ENCODE measurements at places on chromosomes 12 and 14. TPM values are rescaled to one million over a fixed set of nuclear protein-coding genes. Genes with fewer than 3 reads are reported as not detected.

DNA sequence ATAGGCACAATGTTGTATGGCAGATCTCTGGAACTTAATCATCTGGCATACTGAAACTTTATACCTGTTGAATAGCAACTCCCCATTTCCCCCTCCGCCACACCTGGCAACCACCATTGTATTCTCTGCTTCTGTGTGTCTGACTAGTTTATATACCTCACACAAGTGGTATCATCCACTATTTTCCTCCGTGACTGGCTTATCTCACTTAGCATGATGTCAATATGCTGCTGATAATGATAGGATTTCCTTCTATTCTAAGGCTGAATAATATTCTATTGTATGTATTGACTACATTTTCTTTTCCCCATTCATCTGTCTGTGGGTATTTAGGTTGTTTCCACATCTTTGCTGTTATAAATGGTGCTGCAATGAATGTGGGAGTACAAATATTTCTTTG lies 21.5 kb downstream of the BRMS1L start:
- DNase-seq = no peak

KRT77 gene
- not detected for total RNA-seq

CLEC12A gene
- total RNA-seq = 0.16 TPM

DNA sequence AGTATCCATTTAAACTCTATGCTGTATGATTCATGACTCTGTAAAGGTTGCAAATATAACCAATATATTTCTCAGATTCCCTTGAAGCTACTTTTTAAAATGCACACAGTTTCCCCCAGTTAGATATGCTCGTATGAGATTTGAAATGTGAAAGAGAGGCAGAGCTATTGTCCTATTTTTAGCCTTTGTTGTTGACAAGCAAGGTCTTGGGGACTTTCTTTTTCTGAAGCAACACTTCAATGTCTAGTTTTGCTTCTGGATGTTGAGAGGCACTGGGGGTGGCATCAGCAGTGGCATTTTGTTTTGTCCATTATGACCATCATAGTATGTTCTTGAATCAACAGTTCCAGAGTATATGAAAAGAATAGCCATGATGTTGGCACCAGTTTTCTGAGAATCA lies 63.4 kb downstream of the ASCL1 start:
- no peak for DNase-seq

SRRM4 gene
- not detected for total RNA-seq

FGF6 gene
- not detected for total RNA-seq

DNA sequence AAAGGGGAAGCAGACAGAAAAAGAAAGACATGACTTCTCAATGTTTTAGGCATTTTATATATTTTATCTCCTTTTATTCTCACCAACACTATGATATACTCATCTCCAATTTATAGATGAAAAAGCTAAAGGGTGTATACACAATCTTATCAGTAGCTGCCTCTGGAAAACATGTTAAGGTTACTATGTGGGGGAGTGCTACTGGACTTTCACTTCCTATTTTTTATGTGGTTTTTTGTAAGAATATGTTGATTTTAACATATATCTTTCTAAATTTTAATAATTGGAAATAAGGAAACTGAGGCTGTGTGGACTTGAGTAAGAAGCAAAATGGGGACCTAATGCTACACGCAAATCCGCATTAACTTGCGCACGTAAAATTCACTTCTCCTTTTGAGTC lies 99.6 kb upstream of the PDE3A start:
- no peak for DNase-seq

DNA sequence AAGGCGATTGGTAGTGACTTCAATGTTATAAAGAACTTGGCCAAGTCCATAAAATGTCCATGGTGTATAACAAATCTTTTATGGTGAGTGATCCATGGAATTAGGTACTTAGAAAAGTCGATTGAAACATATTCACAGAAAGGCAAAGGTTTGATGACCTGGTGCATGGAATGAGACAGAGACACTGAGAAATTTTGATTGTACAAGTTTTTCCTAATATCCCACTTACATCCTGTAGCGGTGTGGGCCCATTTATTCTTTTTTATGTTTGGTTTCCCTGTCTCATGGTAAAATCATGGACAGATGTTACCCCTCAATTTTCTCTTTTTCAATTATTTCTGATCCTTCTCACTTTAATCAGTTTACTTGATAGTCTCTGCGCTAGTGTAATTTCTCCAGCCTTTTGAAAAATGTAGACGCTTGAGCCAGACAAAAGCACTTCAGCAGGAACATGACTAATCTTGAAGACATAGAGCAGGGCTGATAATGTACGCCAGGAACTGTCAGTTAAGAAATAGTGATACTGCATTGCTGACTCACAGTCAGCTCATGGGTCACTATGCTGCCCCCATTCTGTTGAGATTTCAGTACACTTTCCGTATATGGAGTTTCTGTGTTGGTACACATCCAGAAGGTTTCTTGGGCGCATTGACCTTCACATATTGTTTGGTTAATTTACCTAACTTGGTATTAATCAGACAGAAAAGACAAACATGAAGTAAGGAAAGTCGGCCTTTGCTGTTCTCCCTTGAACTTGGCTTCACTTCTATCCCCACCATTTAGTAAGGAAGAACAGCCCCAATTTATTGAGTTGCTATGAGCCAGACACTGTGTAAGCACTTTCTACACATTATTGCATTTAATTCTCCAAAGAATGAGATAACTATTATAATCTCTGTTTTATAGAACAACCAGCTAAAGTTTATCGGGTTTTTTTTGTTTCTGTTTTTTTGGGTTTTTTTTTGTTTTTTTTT lies 841.7 kb downstream of the DIO2 start:
- no peak for DNase-seq

KRT80 gene
- not detected for total RNA-seq

DNA sequence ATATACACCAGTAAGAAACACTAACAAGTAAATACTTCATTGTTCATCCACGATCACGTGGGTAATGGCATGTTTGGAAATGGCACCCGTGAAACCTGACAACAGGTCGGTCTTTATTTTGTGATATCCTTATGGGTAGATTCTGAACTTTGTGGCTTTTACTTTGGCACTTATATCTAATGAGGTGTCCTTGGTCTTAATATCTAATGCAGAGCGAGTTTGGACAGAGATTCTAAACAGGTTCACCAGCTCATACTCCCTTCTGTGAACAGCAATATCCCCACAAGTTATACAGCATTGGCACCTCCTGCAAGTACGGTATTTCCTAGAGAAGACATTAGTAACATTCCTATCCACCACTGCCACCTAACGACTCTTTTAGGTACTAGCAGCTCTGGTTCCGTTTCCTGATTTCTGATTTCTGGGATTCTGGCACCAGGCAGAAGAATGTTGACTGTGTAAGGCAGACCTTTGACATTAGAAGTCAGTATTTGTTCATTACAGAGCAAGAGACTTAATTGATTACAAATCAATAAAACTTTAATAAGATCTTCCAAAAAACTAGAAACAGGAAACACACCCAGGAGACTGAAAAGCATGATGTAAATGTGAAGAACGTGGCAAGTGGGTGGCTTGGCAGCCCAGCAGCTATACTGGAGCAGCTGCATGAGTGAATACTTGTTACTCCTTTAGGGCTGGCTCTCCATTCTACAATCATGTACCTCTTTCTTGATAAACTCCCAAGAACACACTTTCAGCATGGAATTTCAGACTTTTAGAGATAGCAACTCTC lies 2.5 kb downstream of the ANG start:
- DNase-seq = peak; percentile 48

C12orf60 gene
- total RNA-seq = 5.1 TPM

DNA sequence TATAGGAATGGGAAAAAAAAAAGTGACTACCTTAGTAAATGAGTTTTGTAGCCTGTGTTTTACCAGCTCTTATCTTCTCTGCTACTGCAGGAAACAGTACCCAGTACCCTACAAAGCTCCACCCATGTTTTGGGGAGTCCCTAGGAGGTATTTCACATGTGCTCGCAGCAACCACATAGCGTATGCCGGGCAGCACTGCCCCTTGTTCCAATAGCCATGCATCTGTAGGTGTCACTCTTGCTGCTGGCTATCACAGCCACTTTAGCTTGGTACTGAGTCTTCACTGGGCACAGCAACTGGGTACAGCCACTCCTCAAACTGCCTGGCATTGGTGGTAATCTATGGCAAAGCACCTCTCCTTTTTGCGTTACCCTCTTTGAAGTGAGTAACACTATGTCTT lies 2.0 kb upstream of the MDM1 start:
- peak; percentile 51 for DNase-seq

HSP90AA1 gene
- total RNA-seq = 377 TPM

CCDC198 gene
- total RNA-seq = not detected

DNA sequence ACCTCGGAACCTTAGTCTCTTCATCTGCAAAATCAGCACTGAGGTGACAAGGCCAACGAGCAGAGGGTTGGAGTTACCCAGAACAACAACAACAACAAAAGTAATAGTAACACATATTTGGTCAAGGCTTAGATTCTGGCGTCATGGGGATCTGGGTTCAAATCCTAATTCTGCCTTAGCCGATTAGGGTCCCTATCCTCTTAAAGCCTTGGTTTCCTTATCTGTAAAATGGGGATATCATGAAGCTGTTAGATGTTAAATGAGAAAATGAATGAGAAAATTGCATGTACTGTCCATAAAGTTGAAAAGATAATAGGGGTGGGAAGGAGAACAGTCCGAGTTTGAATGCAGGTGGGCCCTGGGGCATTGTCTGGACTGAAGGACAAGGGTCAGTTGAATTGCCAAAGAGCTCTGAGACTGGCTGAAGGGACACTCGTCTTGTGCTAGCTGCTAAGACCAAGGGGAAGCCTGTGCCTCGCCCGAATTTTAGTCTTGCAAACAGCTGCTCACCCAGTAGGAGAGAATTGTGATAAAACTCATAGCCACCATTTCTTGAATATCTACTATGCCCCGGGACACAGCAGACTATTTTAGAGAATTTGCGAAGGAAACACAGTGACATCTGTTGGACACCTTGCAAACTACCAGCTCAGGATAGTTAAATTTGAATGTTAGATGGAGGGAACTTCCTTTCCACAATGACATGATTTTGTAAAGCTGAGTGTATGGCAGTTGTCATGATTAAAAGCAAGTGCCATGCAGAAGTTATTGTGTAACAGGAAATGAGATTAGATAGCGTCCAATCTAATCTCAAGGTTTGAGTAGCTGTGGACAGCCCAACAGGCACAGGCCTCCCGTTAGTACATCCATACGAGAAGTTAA lies 6.8 kb upstream of the HNF1A start:
- peak; percentile 51 for DNase-seq

DNA sequence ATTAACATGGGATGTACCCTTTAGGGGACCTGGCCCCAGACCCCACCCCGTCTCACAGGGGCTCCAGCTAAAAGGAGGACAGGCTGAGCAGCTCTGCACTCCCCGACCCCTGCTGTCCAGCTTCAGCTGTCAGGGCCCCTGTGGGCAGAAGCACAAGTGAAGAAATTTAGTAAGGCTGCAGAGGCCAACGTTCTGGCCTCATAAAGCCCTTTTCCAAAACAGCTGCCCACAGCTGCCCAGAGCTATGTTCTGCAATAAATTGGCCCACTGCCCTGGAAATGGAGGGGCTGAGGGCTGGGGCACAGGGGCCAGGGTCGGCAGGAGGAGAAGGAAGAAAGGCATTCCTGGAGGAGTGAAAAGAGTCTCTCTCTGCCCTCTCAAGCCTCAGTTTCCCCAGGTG lies 357.1 kb downstream of the BCL11B start:
- no peak for DNase-seq

- DNase-seq = no peak
Measured at GRCh38 chr12:1882405-1882804, 36.0 kb downstream of the CACNA2D4 start.

GOLGA3 gene
- total RNA-seq = 58.2 TPM

DNA sequence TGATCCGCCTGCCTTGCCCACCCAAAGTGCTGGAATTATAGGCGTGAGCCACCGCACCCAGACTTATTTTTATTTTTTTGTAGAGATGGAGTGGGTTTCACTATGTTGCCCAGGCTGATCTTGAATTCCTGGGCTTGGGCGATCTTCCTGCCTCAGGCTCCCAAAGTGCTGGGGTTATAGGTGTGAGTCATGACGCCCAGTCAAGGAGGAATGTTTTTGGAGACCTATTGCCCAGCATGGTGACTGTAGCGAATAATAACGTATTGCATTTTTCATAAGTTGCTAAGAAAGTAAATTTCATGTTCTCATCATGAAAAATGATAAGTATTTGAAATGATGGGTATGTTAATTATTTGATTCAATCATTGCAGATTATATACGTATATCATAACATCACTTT lies 46.5 kb downstream of the TEAD4 start:
- no peak for DNase-seq

GRCh38 chr14:61438860-61439765 lies 117.7 kb downstream of the PRKCH start:
- DNase-seq = peak; percentile 52

- no peak for DNase-seq
Measured at GRCh38 chr14:30238936-30239335, 311.3 kb upstream of the PRKD1 start.

NGB gene
- total RNA-seq = not detected

AKAP5 gene
- 1.2 TPM for total RNA-seq

NR2C1 gene
- total RNA-seq = 38.7 TPM

MSI1 gene
- total RNA-seq = 5.6 TPM

GRCh38 chr14:95207475-95208233 lies 50.3 kb upstream of the DICER1 start:
- DNase-seq = no peak

SLC22A17 gene
- 8.6 TPM for total RNA-seq

DNA sequence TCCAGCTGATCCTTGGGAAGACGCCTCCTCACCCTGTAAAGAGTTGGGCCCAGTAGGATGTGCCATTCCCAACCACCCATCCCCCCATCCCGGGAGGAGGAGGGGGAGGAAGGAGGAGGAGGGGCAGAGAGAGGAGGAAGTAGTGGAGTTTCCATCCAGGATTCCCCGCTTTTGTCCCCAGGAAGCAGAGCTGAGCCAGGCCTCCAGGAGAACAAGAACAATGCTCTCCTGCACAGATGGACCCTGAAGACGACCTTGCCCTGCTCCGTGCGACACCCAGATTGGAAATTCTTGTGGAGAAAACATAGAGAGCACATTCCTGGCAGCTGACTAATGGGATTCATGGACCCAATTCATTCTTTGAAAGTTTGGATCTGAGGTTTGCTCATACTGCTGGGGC lies 132.3 kb upstream of the CRY1 start:
- DNase-seq = no peak

RNU7-1 gene
- total RNA-seq = not detected

DNA sequence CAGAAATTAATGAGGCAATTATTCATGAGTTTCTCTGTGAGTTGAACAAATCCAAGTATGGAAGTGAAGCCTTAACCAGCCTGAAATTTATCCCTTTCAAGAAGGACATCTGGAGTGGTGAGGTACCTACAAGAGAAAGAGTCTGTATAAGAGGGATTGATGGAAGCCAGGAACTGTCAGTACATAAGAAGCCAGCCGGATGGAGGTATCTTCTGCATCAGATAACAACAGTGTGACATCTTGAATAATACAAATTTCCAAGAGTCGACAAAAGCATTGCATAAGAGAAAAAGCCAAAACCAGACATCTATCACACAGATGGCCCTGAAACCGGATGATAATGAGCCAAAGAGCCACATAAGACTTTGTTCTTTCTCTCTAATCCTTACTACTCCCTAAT lies 781.2 kb downstream of the FLRT2 start:
- no peak for DNase-seq

PGF gene
- total RNA-seq = not detected

GRCh38 chr12:120257041-120257821 lies 8.3 kb downstream of the PXN start:
- DNase-seq = no peak

Measured in activated T-cell treated with anti-CD3 and anti-CD28 coated beads, Interleukin-2, amount 50 U/mL, for 72 hours (primary cell).